CD4-positive, alpha-beta T cell (primary cell): ENCODE measurements at places on chromosomes 4 and X. TPM values are rescaled to one million over a fixed set of nuclear protein-coding genes. Genes with fewer than 3 reads are reported as not detected.

GRCh38 chr4:26931451-26931850 is 70.8 kb downstream of the STIM2 start:
- no peak for DNase-seq

DNA sequence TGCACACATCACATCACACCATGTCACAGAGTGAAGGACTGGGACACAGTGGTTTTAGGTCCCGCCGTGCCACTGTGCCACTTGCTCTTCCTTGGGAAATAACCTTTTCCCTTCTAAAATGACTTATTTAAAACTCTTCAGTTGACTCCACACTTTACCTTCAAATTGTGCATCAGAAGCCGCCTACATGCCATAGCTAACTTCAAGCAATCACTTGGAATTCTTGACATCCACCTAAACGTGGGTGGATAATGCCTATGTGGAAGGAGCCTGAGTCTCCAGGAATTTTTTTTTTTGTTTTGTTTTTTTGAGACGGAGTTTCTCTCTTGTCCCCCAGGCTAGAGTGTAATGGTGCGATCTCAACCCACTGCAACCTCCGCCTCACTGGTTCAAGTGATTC is 777.4 kb upstream of the TENM3 start:
- DNase-seq, result no peak

GRCh38 chrX:41655631-41656030 is 33.1 kb upstream of the GPR34 start:
- no peak for DNase-seq

DNA sequence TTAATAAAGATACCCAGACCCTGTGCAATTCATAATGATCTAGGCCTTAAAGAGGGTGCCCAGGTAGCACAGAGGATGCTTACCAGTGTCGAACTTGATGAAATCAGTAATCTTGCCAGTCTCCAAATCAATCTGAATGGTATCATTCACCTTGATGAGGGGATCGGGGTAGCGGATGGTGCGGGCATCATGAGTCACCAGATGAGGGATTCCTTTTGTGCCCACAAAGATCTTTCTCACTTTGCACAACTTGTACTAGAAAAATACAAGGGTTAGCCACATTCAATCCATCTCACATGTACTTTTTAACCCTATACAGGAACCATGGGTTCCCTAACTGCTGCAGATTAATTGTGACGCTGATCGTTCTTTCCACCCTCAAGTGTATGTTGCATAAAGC is 3.3 kb downstream of the RPS4X start:
- no peak for DNase-seq

DNA sequence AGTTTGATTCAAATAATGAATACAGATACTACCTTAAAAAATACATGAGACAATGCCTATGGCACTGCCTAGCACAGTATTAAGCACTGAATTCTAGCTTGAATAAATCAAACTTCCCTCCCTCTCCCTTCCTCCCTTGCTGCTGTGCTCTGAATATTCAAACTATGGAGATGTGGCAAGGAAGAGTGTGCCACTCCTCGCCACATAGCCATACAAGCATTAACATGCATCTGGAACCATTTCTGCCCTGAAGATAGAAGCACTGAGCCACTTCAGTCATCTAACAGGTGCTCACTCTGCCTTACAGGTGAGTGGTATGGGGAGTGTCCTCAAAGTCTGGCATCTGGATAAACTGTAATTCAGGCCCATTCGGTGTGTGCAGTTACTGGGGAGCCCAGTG is 276.9 kb downstream of the ARHGAP24 start:
- no peak for DNase-seq

DNA sequence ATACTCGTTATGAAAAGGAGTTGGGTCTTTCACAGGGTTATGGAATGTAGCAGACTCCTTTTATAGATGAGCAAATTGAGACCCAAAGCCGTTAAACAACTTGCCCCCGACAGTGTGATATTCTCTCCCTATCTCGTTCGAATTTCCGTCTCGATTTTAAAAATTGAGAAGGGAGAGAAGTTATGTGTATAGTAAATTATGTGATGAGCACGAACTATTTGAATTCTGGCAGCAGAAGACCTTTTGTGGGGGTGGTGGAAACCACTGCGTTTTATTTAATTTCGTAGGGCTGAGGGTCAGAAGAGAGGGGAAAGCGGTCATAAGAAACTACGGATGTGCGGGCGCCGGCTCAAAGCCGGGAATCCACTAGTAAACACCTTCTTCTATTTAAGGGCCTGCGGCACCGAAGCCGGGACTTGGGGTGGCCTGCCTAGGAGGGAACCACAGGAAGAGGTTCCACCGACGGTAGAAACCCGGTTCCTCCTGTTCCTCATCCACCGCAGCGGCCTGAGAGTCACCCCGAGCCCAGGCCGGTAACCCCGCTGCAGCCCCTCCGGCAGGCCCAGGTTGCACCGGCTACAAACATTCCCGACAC is 1.5 kb upstream of the DDX3X start:
- peak; percentile 43 for DNase-seq

DNA sequence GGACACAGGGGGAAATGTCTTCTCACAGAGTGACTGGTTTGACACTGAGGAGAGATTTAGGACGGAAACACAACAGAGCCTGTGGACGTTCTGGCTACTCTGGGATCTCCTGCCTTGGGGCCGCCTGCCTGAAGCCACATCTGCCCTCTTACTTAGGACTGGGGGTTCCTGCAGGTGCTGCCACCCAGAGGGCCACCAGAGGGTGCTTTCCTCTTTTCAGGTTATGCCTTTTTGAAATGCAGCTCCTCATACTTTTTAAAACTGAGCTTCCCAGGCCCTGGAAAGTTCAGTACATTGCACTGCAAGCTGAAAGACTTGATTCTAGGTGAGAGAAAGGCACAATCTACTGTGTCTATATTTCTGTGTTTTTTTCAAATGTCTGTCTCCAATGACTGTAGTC is 92.2 kb upstream of the PGRMC2 start:
- no peak for DNase-seq

- no peak for DNase-seq
Observed at GRCh38 chr4:77880784-77881183, 18.2 kb downstream of the MRPL1 start.

- DNase-seq, result no peak
Observed at GRCh38 chr4:139642364-139642763, 23.3 kb upstream of the MGST2 start.

DNA sequence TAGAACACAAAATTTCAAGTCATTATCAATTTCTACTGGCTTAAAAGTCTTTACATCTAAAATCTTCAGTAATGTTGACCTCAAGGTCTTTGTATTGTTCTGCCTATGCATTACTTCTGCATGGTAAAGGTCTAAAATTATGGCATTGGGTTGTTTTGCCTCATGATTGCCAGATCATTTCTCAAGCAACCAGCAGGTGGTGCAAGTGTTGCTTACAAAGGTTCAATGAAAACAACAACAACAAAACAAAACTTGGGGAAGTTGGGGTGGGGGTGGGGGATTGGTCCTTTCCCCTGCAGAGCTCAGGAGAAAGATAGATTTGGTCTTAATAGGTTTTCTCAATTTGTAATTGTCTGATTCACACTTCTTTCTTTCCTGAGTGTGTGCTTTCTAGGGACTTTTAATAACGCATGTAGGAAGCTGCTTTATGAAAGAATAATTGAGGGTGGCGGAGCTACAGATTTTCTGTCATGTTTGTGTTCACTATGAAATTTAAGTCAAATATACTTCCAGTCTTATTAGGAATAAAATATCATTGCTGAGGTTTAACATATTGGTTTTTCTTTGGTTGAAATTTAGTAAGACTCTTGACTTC is 145.1 kb downstream of the COL4A5 start:
- DNase-seq, result no peak

GRCh38 chr4:150256225-150256620 is 178.0 kb downstream of the DCLK2 start:
- DNase-seq, result no peak

DNA sequence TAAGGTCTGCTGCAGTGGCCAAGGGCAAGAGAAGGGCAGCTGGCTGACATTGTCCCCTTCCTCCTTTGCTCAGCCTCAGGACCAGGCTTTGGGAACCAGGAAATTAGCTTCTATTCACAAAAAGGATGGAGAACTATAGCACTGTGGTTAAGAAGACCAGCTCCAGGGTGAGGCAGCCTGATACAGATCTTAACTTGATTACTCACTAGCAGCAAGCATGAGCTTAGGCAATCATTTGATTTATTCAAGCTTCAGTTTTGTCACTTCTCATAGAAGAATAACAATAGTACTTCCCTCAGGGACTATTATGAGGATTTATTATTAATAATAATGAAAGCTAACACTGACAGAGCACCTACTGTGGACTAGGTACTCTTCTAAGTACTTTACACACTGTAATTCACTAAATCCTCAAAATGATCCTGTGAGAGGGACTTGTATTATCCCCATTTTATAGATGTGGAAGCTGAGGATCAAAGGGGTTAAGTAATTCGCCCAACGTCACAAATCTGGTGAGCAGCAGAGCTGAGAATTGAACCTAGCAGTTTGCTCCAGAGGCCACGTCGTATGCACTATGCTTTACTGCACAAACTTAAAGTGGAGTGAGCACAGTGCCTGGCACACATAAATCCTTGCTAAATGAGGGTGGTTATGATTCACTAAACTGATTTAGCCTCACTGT is 130.4 kb upstream of the PAK3 start:
- DNase-seq, result no peak

DNA sequence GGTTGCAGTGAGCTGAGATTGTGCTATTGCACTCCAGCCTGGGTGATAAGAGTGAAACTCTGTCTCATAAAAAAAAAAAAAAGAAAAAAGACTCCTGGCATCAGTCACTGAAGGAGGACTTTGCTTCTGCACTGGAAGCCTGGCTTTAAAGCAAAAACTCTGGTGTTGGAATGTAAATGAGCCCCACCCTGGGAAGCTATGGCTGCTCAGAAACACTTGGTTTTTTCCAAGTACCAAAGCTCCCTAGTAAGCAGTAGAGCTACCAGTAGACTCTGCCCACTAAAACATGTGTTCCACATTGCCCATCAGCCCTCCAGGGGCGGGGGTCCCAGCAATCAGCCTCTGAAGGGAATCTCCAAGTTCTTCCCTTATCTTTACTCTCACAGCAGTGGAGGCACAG is 154.4 kb downstream of the SHROOM3 start:
- DNase-seq, result no peak

DNA sequence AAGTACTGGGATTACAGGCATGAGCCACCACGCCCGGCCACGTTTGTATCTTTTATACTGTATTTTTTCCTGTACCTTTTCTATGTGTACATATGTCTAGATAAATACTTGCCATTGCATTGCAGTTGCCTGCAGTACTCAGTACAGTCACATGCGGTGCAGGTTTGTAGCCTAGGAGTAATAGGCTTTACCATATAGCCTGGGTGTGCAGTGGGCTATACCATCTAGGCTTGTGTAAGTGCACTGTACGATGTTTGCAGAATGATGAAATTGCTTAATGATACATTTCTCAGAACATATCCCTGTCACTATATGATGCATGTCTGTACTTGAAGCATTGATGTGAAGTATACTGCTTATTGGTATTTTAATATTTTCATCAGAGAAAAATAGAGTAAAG is 115.4 kb upstream of the PUDP start:
- DNase-seq, result no peak

GRCh38 chrX:132775263-132775823 is 183.1 kb downstream of the HS6ST2 start:
- no peak for DNase-seq

GRCh38 chr4:95540227-95540626 is 8.5 kb downstream of the UNC5C start:
- DNase-seq, result no peak

DNA sequence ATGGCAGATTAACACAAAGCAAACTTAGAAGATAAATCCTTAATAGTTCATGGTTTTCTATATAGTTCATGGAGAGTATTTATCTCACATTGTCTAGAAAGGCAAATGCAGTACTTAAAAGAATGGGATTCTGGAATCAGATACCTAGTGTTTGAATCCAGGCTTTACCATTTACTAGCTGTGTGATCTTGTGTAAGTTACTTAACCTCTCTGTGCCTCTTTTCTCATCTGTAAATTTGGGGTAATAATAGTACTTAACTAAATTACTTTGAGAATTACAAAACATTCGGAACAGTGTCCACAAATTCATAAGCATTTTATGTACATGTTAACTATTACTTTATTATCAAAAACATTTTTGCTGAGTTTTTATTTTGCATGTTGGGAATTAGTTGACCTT is 15.8 kb downstream of the MAGEB1 start:
- DNase-seq, result no peak

DNA sequence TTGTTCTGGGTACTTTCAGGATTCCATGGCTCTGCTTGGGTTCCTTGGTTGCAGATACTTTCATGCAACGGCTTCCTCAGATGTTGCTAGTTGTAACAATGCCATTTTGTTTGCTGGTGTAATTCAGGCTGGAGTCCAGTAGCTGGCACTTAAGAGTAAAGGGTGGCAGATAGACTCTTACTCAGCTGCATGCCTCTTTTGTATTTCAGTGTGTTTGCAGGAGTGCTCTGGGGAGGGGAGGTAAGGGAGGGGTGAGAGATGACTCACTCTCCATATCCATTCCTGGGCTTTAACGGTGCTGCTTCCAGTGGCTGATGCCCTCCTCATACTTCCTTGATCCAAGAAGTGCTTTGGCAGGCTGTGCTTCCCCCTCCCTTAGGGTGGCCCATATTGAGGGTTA is 155.2 kb downstream of the ZNF330 start:
- DNase-seq, result no peak

DNA sequence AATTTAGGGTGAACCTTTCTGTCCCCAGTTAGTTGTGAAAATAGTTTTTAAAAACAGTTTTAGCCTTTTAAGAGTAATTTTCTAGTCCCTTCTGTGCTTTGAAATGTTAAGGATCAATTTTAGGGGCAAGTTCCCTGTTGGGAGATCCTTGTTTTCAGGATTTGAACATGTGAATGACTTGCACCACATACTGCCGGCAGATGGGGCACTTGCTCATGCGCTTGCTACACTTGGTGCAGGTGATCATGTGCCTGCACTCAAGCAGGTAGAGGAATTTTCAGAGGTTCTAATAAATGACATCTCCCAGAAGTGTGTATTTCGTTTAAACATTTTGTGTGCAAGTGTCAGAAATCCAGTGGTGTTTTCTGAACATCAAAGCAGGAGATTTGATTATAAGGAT is 195.9 kb downstream of the CHM start:
- peak; percentile 9 for DNase-seq

- no peak for DNase-seq
Observed at GRCh38 chr4:145285928-145286327, 105.5 kb upstream of the OTUD4 start.

DNA sequence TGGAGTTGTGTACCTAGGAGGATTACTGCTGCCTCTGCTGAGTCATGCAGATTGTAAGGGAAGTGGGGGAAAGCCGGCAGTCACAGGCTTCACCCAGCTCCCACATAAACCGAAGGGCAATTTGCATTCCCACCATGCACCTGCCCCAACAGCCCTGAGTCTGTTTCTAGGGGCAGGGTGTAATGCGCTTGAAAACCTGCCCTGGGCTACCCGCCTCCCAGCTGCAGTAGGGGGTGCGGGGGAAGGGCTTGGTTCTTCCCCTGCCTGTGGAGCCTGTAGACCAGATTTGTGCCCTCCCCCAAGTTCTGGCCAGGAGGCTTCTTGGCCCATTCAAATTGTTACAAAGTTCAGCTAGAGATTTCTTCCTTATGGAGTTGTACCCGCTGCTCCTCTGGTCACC is 269.2 kb upstream of the DDX53 start:
- no peak for DNase-seq

Gene GLOD5
- not detected for total RNA-seq

Gene HS6ST2
- not detected for total RNA-seq

Gene CSAG2
- total RNA-seq, result not detected

Gene VCX3B
- total RNA-seq, result not detected

Gene COX7B2
- total RNA-seq, result not detected

Gene CPLX1
- total RNA-seq, result 1.5 TPM

Gene GDPD2
- not detected for total RNA-seq

Gene TLR10
- not detected for total RNA-seq
